ENCODE measurements at places on chromosomes 2 and 18. TPM values are rescaled to one million over a fixed set of nuclear protein-coding genes. Genes with fewer than 3 reads are reported as not detected.

SLC66A3 gene
- 35.1 TPM for polyA plus RNA-seq

MAL gene
- polyA plus RNA-seq = 408 TPM

TNFAIP6 gene
- not detected for polyA plus RNA-seq

IL36G gene
- polyA plus RNA-seq = not detected

XDH gene
- not detected for polyA plus RNA-seq

CDK5R2 gene
- not detected for polyA plus RNA-seq

C1GALT1C1L gene
- polyA plus RNA-seq = not detected

PIEZO2 gene
- polyA plus RNA-seq = not detected

ZSWIM2 gene
- not detected for polyA plus RNA-seq

FSHR gene
- polyA plus RNA-seq = not detected

FAM237A gene
- not detected for polyA plus RNA-seq

TANC1 gene
- not detected for polyA plus RNA-seq

NTSR2 gene
- not detected for polyA plus RNA-seq
